ENCODE measurements at places on chromosomes 16 and 17.

- no peak for DNase-seq
Observed at GRCh38 chr17:38357486-38358123, 6.0 kb downstream of the SOCS7 start.

DNA sequence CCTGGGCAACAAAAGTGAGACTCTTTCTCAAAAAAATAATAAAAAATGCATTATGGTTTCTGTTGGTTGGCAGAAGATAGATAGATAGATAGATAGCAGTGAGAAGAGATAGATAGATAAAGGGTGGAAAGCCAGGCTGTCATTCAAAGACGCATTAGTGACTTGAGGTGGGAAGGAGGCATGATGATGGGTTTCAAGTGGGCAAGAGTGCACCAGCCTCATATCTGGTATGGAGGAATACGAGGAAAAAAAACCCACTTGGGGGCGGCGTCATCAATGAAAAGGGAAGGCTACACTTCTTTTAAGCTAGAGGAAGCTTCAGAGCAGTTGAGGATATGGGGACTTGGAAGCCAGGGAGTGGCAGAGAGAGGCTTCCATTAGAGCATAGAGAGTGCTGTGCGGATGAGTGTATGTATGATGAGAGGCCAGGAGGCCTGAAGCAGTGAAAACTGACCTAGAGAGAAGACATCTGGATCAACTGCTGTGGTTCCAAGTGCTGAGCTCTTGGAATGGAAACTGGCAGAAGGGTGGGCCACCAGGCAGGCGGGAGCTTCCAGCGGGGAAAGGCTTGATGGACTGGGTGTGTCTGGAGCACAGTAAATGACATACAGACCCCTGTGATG is 31.8 kb downstream of the CEP95 start:
- DNase-seq: no peak

GRCh38 chr17:20156196-20157000 is 147.2 kb downstream of the SPECC1 start:
- DNase-seq: no peak

GRCh38 chr17:64130559-64131001 is 636 bp upstream of the ERN1 start:
- DNase-seq: peak; percentile 35

GRCh38 chr16:35200662-35201061 is 1741.2 kb downstream of the TP53TG3F start:
- DNase-seq: no peak

- no peak for DNase-seq
Observed at GRCh38 chr16:74092336-74092735, 204.3 kb upstream of the PSMD7 start.

DNA sequence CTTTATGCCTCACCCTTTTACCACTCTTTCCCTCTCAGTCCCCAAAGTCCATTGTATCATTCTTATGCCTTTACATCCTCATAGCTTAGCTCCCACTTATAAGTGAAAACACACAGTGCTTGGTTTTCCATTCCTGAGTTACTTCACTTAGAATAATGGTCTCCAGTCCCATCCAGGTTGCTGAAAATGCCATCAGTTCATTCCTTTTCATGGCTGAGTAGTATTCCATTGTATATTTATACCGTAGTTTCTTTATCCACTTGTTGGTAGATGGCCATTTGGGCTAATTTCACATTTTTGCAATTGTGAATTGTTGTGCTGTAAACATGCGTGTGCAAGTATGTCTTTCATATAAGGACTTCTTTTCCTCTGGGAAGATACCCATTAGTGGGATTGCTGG is 597.3 kb downstream of the WWOX start:
- DNase-seq: no peak

DNA sequence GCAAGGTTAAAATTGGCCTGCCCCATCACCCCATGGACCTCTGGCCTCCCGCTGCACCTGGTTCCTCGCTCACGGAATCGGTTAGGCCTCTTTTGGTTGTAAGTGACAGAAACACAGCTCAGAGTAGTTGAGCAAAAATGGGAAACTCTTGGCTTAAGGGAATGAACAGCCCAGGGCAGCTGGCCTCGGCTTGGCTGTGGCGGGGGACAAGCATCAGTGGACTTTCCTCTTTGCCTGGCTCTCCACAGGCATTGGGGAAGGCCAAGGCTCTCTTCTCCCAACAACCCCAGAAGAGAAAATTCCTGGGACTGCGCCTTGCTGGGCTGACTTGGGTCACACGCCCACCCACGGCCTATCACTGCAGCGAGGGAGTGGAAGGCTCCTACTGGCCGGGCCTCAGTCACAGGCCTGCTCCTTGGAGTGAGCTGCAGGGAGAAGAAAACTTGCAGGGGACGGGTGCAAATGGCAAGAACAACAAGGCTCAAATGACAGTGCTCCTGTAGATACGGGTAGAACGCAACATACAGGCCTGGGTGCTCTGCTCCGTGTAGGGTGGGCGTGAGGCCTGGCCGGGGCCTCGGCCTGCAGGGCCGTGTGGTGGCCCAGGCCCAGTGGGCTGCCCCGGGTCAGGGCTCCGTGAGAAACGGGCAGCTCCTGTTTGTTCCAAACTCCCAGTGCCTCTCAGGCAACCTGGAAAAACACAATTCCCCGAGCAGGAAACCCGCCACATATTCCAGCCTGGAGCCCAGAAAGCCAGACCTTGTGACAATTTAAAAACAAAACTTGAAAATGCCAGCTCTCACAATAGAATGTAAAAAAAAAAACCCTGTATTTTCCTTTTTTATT is 25.0 kb upstream of the ATP2A3 start:
- no peak for DNase-seq

- no peak for DNase-seq
Observed at GRCh38 chr16:55349867-55350266, 25.9 kb downstream of the IRX6 start.

GRCh38 chr16:69917739-69918138 is 33.4 kb upstream of the CLEC18A start:
- no peak for DNase-seq

DNA sequence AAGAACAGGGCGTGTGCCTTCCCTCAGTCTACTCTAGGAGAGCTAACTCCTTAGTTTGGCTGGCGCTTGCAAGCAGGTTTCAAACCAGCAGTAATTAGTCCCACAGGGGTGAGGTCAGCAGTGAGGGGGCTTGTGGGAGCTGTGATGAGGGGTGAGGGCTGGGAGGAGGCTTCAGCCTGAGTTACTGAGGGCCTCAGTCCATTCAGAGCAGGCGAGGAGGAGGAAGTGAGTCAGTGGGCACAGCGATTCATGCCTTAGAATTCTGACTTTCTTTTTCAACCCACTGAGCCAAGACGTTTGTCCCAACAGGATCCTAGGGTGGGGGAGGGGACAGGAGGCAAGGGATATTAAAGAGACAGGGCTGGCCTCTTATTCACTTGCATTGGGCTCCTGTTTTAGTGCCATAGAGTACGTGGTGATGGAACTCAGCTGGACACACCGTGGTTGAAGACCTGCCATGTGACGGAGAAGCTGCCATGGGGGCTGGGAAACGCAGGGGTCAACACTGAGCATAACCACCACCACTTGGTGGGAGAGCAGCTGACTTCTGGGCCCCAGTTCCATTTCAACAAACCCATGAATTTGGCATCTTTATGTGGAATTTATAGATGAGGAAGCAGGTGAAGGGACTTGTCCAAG is 8.3 kb upstream of the ITGA3 start:
- no peak for DNase-seq

GRCh38 chr16:19116711-19117449 is 3.1 kb downstream of the ITPRIPL2 start:
- no peak for DNase-seq

DNA sequence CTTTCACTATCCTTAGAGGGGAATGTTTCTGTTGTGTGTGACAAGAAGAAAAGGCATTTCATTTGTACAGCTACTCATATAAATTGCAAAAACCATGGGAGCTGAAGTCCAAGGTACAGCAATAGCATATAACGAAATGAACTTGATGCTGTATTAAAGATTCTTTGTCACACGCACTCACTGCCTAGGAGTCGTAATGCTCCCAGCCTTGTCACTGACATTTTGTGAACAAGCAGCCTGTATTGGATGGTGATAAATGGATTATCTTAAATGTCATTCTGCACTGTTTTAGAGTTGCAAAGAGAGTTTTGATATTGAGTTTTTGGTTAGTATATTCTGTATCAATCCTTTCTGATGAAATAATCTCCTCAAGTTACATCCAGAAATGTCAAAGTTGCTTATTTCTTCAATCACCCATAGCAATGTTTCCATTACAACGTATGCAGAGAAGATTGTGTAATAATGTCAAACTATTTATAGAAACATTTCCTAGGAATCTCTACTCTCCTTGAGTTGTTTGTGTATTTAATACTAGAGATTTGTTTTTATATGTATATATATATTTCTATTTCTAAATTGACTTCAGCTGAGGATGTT is 270.6 kb downstream of the FTO start:
- DNase-seq: no peak

GRCh38 chr16:57235128-57236021 is 9.7 kb upstream of the ARL2BP start:
- no peak for DNase-seq

- no peak for DNase-seq
Observed at GRCh38 chr16:4747906-4748681, 13.8 kb downstream of the DNAAF8 start.

- no peak for DNase-seq
Observed at GRCh38 chr16:71430744-71431143, 11.1 kb downstream of the TLE7 start.

- no peak for DNase-seq
Observed at GRCh38 chr16:89670496-89671431, 13.1 kb downstream of the SPATA33 start.

DNA sequence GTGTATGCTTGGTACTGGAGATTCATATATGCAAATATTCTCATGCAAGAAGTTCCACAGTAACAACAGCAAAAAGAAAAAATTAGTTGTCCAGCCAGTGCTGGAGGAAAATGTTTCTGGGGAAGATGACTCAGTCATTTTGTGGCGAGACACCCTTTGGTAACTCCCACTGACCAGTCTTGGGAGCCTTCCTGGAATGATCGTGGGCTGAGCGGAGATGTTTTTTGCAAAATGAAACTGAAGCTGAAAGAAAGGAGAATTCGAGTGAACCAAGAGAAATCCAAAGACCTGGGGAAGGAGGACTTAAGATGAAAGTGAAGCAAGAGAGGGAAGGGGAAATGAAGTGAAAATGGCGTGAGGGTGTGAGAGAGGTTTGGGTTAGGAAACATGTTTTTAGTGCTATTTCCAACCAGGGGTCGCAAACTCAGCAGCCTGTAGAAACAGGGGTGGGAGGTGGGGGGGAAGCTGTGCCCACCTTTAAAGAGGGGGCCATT is 5.2 kb downstream of the ITPRIPL2 start:
- DNase-seq: no peak

DNA sequence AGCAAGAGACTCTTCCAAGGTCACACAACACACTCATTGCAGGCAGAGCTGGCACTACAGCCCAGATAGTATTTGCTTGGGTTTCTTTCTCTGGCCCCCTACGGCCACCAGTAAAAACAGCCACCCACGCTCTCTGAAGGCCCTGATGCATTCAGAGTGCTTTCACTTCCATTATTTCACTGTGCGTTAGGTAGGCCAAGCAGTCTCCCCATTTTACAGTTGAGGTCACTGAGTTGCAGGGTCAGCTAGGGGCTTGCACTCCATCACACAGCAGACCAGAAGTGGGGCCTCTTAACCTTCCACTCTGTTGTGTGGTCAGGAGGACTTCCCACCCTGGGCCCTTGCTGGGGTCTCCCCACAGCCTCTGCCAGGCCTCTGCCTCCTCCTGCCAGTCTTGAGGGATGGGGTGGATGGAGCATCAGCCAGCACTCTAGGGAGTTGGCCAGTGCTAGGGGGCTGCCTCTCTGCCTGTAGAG is 2.5 kb downstream of the TBX21 start:
- no peak for DNase-seq

DNA sequence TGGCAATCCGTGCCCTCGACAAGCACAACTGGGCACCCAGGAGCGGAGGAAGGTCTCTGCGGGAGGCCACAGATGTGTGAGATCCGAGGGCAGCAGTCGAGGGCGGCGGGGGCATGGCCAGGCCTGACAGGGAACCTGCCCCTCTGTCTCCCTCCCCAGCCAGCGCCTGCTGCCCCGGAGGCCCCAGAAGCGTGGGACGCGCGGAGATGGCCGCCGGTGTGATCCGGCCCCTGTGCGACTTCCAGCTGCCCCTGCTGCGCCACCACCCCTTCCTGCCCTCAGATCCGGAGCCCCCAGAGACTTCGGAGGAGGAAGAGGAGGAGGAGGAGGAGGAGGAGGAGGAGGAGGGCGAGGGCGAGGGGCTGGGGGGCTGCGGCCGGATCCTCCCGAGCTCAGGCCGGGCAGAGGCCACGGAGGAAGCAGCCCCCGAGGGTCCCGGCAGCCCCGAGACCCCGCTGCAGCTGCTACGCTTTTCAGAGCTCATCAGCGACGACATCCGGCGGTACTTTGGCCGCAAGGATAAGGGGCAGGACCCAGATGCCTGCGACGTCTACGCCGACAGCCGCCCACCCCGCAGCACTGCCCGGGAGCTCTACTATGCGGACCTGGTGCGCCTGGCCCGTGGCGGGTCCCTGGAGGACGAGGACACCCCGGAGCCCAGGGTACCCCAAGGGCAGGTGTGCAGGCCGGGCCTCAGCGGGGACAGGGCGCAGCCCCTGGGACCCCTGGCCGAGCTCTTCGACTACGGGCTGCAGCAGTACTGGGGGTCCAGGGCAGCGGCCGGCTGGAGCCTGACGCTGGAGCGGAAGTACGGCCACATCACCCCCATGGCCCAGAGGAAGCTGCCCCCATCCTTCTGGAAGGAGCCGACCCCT is 1.7 kb downstream of the PERCC1 start:
- DNase-seq: no peak

GRCh38 chr17:82864713-82865248 is 25.0 kb upstream of the ZNF750 start:
- no peak for DNase-seq

All from activated CD4-positive, CD25-positive, alpha-beta regulatory T cell (primary cell).